ENCODE measurements at places on chromosomes 4 and X.

DNA sequence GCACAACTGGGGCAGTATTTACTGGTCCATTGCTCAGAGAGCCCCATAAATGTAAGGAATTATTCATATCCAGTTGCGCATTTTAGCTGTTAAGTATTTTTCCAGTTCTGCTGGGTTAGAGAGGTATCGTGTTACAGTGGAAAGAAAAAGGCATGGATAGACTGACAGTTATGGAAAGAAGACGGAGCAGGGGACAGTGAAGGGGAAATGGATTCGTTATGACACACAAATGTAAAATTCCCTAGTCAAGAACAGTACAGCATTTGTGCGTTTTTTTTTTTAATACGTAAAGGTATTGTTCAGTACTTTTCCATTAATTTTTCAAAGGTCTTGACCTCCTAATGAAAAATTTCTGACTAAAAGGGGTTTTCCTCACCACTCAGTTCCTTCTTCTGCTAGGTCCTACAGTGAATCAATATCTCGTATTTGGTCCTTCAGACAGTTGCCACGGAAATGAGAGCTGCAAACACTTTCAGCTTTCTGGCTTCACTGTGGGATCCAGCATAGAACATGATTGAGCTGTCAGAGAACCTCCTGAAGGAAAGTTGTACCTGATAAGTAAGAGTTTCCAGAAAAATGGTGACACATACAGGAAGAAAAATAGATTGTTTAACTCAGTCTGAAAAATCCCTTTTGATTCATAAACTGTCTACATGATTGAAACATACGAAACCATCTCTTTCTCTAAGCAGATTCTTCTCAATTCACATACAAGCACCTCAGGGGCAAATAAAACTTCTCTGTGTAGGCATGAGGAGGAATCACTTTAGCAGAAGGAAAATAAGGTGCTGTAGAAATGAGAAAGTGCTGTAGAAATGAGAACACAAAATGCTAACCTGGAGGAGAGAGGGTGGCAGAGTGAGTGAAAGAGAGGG, 21.8 kb upstream of the BBS12 start:
- DNase-seq, result peak; percentile 28

- DNase-seq, result no peak
Measured at GRCh38 chr4:150381609-150382008, 200.3 kb upstream of the MAB21L2 start.

DNA sequence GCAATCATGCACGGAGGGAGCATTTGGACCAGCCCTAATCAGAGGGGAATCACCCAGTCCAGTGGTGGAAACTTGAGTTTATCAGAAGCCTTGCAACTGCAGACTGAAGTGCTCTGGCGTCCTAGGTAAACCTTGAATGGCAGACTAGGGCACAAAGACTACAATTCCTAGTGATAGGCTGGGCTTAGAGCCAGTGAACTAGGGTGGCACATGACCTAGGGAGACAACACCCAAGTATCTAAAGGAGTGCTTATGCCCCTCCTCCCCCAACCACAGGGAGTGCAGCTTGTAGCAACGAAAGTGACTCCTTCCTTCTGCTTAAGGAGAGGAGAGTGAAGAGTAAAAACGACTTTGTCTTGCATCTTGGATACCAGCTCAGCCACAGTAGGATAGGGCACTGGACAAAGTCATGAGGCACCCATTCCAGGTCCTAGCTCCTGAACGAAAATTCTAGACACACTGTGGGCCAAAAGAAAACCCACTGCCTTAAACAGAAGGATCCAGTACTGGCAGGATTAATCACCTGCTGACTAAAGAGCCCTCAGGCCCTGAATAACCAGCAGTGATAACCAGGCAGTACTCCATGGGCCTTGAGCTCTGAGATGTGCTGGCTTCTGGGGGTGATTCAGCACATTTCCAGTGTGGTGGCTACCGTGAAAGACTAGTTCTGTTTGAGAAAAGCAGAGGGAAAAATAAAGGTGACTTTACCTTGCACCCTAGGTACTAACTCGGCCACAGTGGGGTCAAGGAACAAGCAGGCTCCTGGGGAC, 58.7 kb upstream of the STARD8 start:
- peak; percentile 72 for DNase-seq

- no peak for DNase-seq
Measured at GRCh38 chrX:130981836-130982235, 76.3 kb upstream of the ARHGAP36 start.

- DNase-seq, result no peak
Measured at GRCh38 chr4:6302869-6303268, 33.2 kb downstream of the WFS1 start.

DNA sequence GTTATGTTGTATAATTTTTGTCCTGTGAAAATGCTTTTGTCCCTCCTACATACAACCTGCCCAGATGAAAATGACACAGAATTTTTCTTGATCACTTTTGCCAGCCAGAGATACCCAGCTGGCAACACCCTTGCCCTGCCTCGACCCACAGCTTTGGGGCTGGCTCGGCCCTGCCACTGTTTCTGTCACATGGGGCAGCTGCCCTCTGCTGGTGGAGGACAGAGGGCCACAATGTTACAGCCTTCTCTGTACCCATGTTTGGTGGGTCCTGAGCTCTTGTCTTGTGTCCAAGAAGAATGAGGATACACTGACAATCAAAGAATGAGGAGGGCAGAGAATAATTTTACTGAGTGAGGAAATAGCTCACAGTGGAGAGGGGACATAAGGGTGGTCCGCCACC, 31.1 kb downstream of the BMP15 start:
- DNase-seq, result peak; percentile 0

GRCh38 chr4:110518889-110519490, 43.0 kb downstream of the ENPEP start:
- peak; percentile 43 for DNase-seq

DNA sequence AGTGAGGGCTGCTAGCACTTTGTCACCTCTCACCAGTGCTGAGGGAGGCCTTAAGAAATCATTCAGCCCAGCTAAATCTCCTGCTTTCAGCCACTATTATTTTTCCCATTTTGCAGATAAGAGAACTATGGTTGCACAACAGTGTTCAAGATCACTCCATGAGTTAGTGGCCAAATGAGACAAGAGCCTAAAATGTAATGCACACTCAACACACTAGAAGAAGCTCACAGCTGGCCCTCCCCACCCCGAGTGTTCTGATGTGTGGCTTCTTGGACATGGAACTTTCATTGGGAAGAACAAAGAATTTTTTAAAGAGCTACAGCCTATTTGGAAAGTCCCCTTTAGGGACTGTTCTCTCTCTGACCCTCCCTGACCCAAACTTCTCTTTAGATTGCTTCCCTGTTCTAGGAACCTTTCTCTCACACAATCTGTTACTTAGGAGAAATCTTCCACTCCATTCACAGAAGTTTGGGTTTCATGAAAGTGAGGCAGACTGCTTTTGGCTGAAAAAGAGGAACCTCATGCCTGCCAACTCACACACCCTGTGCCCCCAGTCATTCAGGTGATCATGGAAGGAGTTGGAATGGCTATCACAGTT, 44.0 kb upstream of the CT47C1 start:
- no peak for DNase-seq

DNA sequence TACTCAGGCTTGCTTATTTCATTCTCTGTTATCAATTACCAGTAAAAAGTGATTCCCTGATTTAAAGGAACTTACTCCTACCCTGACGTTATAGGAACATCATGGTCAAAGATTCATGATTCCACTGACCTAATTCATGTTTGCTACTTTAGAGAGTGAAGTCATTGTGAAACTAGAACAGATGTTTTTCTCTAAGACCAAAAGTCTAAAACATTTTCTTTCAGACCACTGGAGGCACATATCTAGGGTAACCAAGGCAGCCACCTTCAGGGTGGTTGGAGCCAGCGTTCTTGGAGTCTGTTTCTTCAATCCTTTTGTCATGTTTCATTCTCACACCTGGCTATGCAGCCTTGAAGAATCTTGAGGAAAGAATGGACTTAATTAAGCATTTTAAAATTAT, 77.8 kb downstream of the GALNTL6 start:
- DNase-seq, result no peak

DNA sequence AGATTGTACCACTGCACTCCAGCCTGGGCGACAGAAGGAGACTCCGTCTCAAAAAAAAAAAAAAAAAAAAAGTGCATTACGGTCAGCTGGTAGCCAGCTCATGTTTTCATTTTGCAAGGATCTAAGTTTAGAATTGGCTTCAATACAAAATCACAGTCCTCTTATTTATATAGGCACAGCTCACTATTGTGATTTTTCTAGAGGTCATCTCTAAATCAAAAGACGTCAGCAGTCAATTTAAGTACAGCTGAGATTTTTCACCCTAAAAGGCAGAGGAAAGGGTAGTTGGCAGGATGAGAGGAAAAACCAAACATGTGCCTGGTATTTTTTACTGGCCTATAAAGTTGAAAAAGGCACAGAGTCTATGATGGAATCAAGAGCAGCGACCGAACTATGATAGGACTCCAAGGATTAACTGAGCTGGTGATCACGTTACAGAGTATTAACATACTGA, 30.8 kb downstream of the ASB5 start:
- DNase-seq, result no peak

DNA sequence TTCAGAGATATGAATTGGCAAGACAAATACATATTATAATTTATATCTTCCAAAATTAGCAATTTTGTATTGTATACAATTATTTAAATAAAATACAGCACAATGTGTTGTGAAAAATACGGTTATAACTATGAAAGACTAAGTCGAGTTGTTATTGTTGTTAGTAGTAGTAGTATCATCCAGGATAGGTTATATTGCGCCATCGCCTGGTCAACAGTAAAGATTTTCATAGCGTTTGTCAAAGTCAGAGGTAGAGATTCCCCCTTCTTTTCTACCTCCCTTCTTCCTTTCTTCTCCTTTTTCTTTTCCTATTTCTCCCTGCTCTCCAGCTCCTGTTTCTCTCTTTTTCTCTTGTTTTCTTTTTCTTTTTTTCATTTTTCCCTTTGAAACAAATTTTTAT, 499.1 kb upstream of the EPHA5 start:
- peak; percentile 46 for DNase-seq

DNA sequence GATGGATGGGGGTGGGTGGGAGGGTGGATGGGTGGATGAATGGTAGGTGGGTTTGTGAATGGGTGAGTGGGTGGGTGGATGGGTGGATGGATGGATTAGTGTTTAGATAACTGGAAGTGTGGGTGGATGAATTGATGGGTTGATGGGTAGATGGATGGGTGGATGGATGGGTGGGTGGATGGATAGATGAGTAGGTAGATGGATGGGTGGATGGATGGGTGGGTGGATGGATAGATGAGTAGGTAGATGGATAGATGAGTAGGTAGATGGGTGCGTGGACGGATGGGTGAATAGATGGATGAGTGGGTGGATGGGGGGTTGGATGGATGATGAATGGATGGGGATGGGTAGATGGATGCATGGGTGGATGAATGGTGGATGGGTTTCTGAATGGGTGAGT, 20.3 kb upstream of the ASMTL start:
- no peak for DNase-seq

- peak; percentile 46 for DNase-seq
Measured at GRCh38 chrX:110395877-110396276, 37.2 kb downstream of the RTL9 start.

DNA sequence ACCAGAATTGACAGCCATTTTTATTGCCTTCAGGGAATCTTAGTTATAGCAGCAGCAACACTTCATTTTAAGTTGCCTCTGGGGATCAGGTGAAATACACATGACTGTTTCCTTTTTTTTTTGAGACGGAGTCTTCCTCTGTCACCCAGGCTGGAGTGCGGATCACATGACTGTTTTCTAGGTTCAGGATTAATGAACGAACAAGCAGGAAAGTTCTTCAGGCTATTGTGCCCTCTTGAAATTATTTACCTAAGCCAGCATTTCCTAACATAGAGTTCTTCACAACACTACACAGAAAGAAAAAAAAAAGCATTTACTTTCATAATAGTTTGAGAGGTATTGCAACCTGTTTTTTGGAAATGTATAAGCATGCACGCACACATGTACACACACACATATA, 2032.8 kb downstream of the PCDH7 start:
- DNase-seq, result no peak

- DNase-seq, result no peak
Measured at GRCh38 chr4:144181391-144181790, 40.9 kb upstream of the GYPA start.

DNA sequence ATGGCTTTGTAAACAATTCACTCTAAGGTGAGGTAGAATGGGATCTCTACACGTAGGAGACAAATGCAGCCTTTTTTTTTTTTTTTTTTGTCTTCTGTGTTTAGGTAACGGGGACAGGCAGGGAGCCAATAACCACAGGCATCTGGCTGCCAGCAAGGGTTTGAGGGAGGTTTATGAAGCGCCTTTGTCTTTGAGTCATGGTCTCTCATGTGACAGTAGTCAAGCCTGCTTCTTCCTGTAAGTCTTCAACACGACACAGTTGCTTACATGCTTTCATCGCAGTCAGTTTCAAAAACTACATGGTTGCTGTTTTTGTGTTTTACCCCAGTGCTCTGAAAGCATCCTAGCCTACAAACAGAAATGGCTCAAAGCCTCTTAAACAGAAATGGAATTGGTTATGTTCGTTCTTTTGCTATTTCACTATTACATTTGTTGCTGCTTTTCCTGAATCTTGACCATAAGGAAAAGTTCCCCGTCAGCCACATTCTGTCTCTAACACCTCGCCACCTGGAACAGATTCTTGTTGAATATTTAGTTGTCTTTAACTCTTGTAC, 127.8 kb upstream of the METTL14 start:
- DNase-seq, result peak; percentile 72

GRCh38 chr4:153466081-153466948, at the start of gene TMEM131L:
Gene TMEM131L (plus strand): TSS chr4:153466360. CDS start chr4:153466398, 38 bp downstream.
- peak; percentile 76 for DNase-seq

DNA sequence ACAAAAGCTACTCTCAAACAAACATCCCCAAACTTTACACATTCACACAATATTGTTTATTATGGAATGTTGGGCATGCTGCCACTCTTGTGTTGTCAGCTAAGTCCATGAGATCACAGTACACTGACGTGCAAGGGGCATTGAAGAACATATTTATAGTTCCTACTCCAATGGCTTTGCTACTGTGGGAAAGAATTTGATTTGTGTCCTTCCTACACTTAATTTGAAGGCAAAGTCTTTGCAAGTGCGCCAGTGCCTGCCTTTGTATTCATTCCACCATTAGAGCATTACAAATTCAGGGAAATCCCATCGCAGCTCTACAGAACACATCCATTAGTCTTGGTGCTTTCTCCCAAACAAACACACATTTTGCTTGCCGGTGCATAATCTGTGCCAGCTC, 45.4 kb upstream of the FTHL17 start:
- DNase-seq, result no peak

DNA sequence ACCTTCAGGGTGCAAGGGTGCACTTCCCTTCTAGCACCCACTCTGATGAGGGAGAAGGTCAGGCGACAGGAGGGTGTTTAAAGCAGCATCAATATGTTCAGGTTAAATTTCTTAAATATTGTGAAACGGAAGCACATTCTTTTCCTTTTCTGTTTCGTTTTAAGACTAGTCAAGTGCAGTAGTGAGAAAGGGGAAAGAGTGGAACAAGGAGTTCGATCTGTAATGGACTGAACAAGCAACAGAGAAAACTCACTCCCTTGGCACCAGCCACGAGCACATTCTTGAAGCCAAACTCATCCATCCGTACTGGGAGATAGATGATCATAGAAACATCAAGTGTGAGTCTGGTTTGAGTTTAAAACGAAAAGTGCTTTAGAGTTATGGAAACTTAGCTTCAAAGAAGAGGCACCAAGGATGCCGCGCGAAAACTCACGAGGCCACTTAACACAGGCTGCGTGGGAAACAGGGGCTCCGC, 815 bp downstream of the FAM53A start:
- DNase-seq, result peak; percentile 72

GRCh38 chrX:149521438-149521837, 16.3 kb upstream of the IDS start:
- DNase-seq, result no peak

Measured in epithelial cell of esophagus (primary cell).